ENCODE measurements at places on chromosomes 11 and 22.

DNA sequence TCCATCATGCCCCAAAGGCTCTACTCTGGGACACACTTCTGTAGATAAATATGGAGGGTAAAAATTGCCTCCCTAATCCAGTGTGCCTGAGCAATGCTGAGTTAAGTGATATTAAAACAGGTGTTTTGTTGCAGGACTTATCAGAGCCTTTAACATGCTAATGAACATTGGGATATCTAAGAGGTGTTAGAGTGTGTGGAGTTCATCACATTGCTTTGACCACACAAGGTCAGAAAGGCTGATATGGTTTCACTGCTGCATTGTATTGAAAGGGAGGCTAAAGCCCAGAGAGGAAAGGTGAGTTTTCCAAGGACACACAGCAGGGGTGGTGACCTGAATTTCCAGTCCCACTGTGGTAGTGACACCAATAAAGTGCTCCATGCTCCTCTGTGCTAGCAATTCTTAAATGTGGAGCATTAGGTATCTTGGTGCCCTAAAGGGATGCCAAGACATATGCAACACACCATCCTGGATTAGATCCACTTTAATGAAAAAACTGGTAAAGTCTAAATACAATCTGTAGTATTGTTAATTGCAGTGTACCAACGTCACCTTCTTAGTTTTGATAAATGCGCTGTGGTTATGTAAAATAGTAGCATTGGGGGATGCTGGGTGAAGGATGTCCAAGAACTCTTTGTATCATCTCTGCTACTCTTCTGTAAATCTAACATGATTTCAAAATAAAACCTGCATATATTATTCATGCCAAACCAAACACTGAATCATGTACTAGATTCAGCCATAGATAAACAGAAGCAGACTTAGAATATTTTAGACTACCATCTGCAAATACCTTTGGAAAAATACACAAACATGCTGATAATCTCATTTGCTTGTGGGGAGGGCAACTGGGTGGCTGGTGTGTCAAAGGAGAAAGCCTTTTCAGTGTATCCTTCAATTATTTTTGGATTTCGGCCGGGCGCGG lies 45.8 kb downstream of the MIAT start:
- no peak for DNase-seq

- DNase-seq: no peak
These were observed 8.9 kb downstream of the SLC15A3 start for GRCh38 chr11:60942970-60943565.

- DNase-seq: no peak
These were observed 11.7 kb upstream of the GLYATL1 start for GRCh38 chr11:58927393-58928106.

DNA sequence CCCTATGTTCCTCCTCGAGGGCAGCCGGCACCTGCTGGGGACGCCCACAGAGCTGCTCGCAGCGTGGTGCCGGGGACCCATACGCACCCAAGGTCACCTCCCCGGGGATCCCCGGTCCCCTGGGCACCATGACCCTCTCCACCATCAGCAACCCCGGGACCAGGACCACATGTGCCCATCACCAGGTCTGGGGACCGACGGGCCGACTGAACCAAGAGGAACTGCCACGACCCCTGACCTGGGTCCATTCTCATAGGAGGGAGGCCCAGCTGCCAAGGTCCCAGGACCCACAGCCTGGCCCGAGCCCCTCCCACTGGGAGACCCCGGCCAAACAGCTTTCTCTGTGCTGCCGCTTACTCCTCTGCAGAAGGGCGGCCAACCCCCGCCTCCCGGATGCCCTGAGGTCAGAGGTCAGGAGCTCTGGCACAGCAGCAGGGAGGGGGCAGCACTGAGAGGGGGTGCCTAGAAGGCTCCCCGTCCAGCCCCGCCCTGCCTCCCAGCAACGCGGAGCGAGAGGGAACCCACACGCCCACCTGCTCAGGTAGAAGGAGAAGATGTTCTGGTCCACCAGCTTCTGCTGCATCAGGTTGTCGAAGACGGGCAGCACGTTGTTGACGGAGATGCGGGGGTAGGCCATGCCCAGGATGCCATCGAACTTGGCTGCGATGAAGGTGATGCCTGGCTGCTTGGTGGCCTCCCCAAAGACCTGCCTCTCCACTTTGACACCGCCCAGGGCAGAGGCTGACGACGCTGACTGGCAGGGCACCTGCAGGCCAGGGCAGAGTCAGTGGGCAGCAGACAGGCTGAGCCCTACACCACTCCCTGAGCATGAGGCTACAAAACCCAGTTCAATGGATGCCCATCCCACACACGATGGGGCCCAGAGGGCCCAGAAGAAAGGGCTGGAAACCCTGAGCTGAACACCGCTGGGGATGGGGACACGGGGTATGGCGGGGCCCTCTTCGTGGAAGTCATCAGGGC lies 6.6 kb downstream of the CTSD start:
- DNase-seq: no peak
